ENCODE measurements at places on chromosomes 1 and 21. TPM values are rescaled to one million over a fixed set of nuclear protein-coding genes. Genes with fewer than 3 reads are reported as not detected.

The TRNAU1AP gene
- 18.8 TPM for total RNA-seq

The OR2T29 gene
- not detected for total RNA-seq

The TNFRSF9 gene
- 0.83 TPM for total RNA-seq

The MTARC2 gene
- 33.0 TPM for total RNA-seq

The TSPAN2 gene
- 1.1 TPM for total RNA-seq

The THEMIS2 gene
- total RNA-seq: 58.0 TPM

GRCh38 chr1:224333309-224333926 lies 3.4 kb upstream of the NVL start:
- H3K27me3 ChIP-seq: no peaks in the 10 kb centered on the region
- H3K4me1 ChIP-seq: peaks cover 18% of the 10 kb centered on the region

GRCh38 chr1:206497363-206497762 lies 10.0 kb upstream of the RASSF5 start:
- no peak overlapping the region for H3K27ac ChIP-seq
- H3K4me1 ChIP-seq: peaks cover 41% of the 10 kb centered on the region
- no peaks in the 10 kb centered on the region for H3K27me3 ChIP-seq
- no peaks in the 10 kb centered on the region for H3K36me3 ChIP-seq

DNA sequence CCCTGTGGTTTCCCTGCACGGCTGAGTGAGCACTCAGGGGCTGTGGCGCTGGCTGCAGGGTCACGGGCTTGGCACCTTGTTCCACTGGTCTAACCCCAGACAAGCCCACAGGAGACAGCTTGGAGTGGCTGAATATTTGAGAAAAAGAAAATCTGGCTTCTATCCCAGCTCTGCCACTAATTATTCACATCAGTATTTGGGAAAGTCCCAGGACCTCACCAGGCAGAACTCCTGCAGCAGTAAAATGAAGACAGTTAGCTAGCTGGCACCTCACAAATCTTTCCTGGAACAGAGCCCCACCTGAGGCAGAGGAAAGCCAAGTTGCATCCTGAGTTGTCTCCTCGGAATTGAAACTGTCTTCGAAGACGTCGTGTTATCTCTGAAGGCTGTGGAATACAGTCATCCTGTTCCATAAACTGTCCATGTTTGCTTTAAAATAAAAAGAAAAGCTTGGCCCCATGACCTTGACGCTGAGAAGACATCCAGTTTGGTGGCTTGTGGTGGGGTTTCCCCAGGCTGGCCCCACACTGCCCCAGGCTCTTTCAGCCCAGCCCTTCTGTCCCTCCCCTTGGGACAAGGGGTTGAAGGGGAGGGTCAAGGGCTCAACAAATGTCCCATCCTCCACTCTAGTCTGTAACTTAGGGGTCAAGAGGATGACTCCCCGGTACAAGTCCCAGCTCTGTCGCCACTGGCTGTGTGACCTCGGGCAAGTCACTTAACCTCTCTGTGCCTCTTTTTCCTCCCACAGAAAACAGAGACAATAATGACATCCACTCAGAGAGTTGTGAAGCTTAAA lies 93.8 kb upstream of the TMPRSS2 start:
- no peaks in the 10 kb centered on the region for H3K36me3 ChIP-seq
- no peaks in the 10 kb centered on the region for H3K27me3 ChIP-seq
- H3K4me1 ChIP-seq: no peaks in the 10 kb centered on the region
- no peak overlapping the region for H3K4me3 ChIP-seq
- H3K27ac ChIP-seq: no peak overlapping the region

- no peak overlapping the region for H3K27ac ChIP-seq
- no peak overlapping the region for H3K4me3 ChIP-seq
- no peak for DNase-seq
- no peaks in the 10 kb centered on the region for H3K4me1 ChIP-seq
- H3K36me3 ChIP-seq: no peaks in the 10 kb centered on the region
Observed at GRCh38 chr1:200223613-200224012, 186.2 kb downstream of the ZNF281 start.

- H3K4me1 ChIP-seq: no peaks in the 10 kb centered on the region
- DNase-seq: no peak
- H3K36me3 ChIP-seq: no peaks in the 10 kb centered on the region
- H3K27me3 ChIP-seq: no peaks in the 10 kb centered on the region
Observed at GRCh38 chr21:15277466-15277865, 212.7 kb upstream of the NRIP1 start.

- DNase-seq: no peak
- H3K36me3 ChIP-seq: no peaks in the 10 kb centered on the region
- H3K4me1 ChIP-seq: no peaks in the 10 kb centered on the region
- peaks cover 10% of the 10 kb centered on the region for H3K27me3 ChIP-seq
Observed at GRCh38 chr1:161506336-161507223, 1.3 kb downstream of the FCGR2A start.

- no peak overlapping the region for H3K27ac ChIP-seq
- no peaks in the 10 kb centered on the region for H3K27me3 ChIP-seq
- DNase-seq: no peak
- no peaks in the 10 kb centered on the region for H3K36me3 ChIP-seq
- H3K4me3 ChIP-seq: no peak overlapping the region
Observed at GRCh38 chr21:31846690-31847089, 26.1 kb upstream of the HUNK start.

DNA sequence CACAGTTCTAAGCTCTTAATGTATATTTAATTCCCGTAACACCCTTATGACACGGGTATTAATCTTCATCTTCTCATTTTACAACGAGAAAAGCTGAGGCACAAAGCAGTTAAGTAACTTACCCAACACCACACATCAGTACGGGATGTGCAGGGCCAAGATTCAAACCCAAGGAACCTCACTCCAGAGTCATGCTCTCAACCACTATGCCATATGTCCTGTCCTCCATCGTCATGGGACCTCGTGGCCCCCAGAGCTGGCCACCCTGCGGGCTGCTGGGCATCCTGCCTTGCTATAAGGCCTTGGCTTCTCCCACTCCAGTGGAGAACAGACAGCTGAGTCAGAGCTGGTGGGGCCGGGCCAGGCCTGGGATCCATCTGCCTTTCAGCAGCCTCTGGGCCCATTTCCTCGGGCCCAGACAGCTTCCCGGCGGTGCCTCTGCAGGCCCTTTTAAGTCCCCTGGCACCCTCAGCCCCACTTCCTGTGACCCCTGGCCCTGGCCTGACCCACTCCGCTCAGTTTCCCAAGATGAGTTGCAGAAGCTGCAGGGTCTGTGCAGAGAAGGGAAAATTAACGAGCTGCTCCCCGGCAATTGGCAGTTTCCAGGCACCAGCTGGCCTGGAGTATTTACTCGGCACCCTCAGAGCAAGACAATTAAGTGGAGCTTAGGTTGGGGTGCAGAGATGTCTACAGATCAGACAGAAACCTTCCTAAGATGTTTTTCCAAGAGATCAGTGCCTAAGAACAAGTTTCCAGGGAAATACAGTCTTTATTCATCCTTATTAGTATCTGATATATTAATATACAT lies 98.2 kb downstream of the EPHB2 start:
- no peaks in the 10 kb centered on the region for H3K27me3 ChIP-seq
- peak; percentile 67 for DNase-seq
- peaks cover 4% of the 10 kb centered on the region for H3K4me1 ChIP-seq
- H3K27ac ChIP-seq: no peak overlapping the region
- H3K4me3 ChIP-seq: no peak overlapping the region

DNA sequence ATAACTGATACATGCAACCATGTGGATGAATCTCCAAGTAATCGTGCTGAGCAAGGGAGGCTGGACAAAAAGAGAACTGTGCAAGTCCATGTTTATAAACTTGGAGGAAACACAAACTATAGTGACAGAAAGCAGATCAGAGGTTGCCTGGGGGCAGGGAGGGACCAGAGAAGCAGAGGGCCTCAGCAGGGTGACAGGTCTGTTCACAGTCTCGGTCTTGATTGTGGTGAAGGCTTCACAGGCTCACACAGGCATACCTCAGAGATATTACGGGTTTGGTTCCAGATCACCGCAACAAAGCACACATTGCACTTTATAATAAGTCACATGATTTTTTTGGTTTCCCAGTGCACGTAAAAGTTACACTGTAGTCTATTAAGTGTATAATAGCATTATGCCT lies 28.5 kb downstream of the ACOT7 start:
- H3K27me3 ChIP-seq: no peaks in the 10 kb centered on the region
- H3K4me1 ChIP-seq: peaks cover 10% of the 10 kb centered on the region
- H3K36me3 ChIP-seq: no peaks in the 10 kb centered on the region
- no peak overlapping the region for H3K27ac ChIP-seq

- no peak overlapping the region for H3K4me3 ChIP-seq
- no peak for DNase-seq
- no peaks in the 10 kb centered on the region for H3K27me3 ChIP-seq
- H3K4me1 ChIP-seq: peaks cover 32% of the 10 kb centered on the region
- H3K36me3 ChIP-seq: no peaks in the 10 kb centered on the region
Observed at GRCh38 chr1:8627728-8628127, 189.7 kb downstream of the RERE start.

DNA sequence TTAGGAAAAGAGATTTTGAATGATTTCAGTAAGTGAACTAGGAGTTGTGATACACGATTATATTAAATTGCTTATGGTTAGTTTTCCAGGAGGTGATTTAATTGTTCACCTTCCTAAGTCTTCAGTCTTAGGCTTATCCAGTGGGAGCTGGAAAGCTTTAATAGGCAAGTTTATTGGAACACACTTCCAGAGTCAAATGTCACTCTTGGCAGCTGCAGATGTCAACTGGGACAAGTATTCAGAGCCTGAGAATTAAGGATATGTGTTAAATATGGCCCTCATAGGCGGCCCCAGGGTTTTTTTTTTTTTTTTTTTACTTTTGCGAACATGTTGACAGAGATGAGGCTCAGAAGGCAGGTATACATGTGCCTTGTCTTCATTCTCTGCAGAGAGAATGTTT lies 29.2 kb downstream of the UCK2 start:
- H3K27me3 ChIP-seq: no peaks in the 10 kb centered on the region
- H3K27ac ChIP-seq: no peak overlapping the region
- DNase-seq: no peak
- H3K36me3 ChIP-seq: no peaks in the 10 kb centered on the region
- H3K4me1 ChIP-seq: no peaks in the 10 kb centered on the region

DNA sequence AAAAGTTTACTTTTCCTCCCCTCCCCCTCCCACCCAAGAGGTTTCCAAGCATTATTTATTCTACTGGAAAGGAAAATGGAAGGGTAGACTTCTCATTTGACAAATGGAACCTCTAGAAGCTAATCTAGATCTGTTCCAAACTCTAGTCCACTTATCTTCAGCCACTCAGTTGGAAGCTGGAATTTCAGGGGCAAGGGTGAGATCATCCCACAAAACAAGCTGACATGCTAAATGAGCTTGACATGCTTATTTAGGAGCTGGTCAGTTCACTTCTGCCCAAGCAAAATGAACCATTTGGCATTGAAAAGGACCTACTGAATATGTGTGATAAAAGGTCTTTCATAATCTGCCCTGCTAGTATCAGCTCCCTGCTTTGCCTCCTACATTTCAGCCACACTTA lies 5.0 kb downstream of the LRRC41 start:
- H3K27me3 ChIP-seq: no peaks in the 10 kb centered on the region
- peak overlapping the region; percentile 29 for H3K27ac ChIP-seq
- H3K4me1 ChIP-seq: peaks cover 26% of the 10 kb centered on the region
- H3K36me3 ChIP-seq: peaks cover 43% of the 10 kb centered on the region
- no peak overlapping the region for H3K4me3 ChIP-seq

DNA sequence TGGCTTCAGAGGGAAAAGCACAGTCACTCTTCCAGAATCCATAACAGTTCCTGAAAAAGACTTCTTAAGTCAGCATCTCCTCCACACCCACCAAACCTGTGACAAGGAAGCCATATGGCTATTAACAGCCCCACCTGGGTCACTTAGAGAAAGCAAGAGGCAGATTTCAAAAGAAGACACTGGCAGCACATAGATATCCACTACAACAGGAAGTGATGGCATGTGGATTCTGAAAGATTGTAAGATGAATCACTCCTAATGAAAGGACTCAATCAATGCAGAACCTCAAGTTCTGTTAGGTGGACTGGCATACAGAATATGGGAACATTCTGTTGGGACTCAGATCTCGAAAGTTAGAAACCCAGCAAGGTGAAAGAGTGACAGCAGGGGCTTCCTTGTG lies 365.9 kb downstream of the TGFB2 start:
- H3K27me3 ChIP-seq: no peaks in the 10 kb centered on the region
- no peak overlapping the region for H3K27ac ChIP-seq
- DNase-seq: no peak
- no peaks in the 10 kb centered on the region for H3K36me3 ChIP-seq
- no peak overlapping the region for H3K4me3 ChIP-seq

DNA sequence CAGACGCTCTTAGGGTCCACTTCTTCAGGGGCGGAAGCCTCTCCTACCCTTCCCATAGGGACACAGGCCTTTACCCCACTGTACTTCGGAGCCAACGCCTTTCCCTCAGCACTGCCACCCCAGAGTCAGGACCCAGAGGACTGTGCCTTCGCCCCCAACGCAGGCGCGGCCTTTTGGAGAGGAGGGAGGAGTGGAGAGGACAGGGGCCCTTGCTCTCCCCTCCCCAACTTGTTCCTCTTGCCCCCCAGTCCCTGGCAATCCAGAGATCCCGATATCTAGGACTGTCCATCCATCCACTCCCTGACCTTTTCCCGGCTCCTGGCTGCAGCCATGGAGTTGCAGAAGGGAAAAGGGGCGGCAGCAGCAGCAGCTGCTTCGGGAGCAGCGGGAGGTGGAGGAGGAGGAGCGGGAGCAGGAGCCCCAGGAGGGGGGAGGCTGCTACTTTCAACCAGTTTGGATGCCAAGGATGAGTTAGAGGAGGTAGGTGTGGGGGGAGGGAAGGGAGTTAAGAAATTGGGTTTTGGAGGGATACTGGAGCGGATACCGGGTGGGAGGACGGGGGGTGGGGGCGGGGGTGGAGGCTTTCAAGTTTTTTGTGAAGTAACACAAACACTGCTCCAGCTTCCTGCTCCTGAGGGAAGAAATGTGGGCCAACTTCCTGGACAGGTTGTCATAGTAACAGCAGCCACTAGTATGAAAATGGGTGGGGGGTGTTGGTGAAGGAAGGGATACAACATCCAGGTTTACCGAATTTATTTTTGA lies 636 bp downstream of the INTS3 start:
- peak; percentile 59 for DNase-seq
- peak overlapping the region; percentile 93 for H3K27ac ChIP-seq
- no peaks in the 10 kb centered on the region for H3K36me3 ChIP-seq
- peaks cover 33% of the 10 kb centered on the region for H3K4me1 ChIP-seq

- H3K27me3 ChIP-seq: no peaks in the 10 kb centered on the region
- peak; percentile 72 for DNase-seq
- H3K36me3 ChIP-seq: no peaks in the 10 kb centered on the region
- no peak overlapping the region for H3K4me3 ChIP-seq
- H3K27ac ChIP-seq: no peak overlapping the region
Observed at GRCh38 chr1:21659924-21660326, 9.2 kb downstream of the RAP1GAP start.

DNA sequence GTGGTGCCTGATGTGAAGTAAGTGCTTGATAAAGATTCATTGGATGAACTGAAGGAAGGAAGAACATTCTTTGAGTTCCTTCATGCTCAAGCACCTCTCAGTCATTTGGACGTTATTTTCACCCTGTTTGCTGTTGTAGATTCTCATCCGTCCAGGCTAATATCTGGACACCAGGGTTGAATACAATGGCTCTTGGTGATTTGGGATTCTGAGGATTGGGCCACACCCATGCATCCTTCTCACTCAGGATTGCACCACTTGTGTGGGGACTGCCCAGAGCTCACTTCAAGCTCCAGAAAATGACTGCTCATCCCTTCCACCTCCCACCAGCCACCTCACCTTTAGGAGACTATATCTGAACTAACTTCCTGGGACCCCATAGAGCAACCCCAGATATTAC lies 117.1 kb upstream of the IPO9 start:
- DNase-seq: no peak
- no peak overlapping the region for H3K27ac ChIP-seq
- H3K36me3 ChIP-seq: no peaks in the 10 kb centered on the region
- peaks cover 56% of the 10 kb centered on the region for H3K4me1 ChIP-seq
- H3K4me3 ChIP-seq: no peak overlapping the region

- no peak overlapping the region for H3K27ac ChIP-seq
- H3K36me3 ChIP-seq: no peaks in the 10 kb centered on the region
- no peaks in the 10 kb centered on the region for H3K27me3 ChIP-seq
- DNase-seq: no peak
Observed at GRCh38 chr21:45543710-45544448, 1.6 kb upstream of the SLC19A1 start.

All from adrenal gland (tissue), 19 donors.